ENCODE measurements at places on chromosomes 7 and 10.
A peak's percentile ranks its signal among the peaks of the same experiment; 100 is the strongest.

DNA sequence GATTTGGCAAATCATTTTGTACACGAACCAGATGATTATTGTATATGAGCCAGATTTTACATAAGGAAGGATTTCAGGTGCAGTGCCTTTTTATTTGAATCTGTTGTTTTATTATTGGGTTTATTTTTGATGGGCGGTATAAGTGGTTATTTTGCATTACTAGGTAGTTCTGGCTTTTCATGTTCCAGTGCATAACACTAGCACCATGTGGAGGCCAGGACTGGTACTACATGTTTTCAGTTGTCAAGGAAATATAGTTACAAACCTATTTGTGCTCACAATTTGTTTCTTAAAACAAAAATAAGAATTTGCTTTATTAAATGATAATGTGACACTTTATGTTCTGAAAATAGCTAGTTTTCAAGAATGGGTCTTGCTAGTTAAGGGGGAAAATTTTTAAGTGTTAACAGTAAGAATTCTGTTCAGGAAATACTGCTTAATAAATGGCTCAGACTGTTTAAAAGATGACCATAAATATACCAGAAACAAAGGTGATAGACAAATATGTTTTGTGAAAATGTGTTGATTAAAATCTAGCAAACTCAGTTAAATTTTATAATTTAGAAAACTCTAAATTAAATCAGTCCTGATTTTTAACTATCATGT is 7.1 kb upstream of the SEMA3E start:
- DNase-seq: peak; percentile 11

GRCh38 chr7:34153656-34154270 is 248.4 kb downstream of the BMPER start:
- DNase-seq: no peak

DNA sequence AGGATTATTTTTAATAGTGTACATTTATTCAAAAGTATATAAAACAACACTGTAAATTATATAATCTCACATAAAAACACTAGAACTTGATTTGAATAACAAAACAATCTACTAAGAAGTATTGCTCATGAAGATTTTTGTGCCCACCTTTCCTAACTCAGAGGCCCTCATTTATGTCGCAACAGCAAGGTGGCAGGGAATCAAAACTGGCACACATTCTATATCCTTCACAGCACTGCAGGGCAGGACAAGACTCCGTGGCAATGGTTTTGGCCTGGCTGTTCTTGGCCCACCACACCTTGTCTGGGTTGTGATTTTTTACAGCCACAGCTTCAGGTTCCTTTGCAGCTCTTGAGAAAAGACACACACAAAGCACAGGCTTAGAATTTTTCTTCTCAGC is 3.4 kb upstream of the CUZD1 start:
- no peak for DNase-seq

DNA sequence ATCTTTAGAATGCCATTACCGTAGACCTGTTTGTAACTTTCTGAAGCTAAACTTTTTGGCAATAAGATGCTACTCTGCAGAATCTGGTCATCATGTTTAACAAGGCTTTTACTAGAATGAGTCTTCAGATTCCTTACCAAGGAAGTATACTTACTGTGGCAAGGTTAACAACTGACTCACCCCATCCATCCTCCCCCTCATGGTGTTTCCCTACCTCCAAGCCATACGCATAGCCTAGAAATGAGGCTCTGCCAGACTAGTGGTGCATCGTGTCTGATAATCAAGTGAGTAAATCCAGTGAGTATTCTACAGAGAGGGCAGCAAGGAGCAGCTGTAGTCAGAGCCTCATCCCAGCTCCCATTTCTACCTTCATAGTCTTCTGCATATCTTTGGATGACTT is 223.6 kb downstream of the IPMK start:
- no peak for DNase-seq

All from activated CD4-positive, alpha-beta T cell treated with anti-CD3 and anti-CD28 coated beads for 36 hours (primary cell).